ENCODE measurements at places on chromosomes 2 and 18.

DNA sequence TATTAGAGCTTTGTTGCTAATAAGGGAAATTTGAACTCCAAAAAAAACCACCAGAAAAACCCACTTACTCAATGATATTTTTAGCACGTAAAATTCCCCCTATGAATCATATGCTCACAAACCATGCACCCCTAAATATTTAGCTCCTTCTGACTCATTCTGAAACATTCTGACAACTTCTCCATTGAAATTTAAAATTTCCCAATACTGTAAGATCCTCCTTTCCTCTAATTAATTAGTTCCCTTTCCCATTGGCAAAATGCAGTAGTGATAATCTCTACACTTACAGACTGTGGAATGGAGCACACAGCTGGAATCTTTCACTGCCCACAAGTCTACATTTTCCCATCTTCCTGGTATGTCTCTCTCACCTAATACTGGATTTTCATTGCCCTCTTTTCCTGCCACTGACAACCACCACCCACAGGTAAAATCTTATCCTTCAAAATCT is 215.8 kb upstream of the ACVR2A start:
- DNase-seq: peak; percentile 6

DNA sequence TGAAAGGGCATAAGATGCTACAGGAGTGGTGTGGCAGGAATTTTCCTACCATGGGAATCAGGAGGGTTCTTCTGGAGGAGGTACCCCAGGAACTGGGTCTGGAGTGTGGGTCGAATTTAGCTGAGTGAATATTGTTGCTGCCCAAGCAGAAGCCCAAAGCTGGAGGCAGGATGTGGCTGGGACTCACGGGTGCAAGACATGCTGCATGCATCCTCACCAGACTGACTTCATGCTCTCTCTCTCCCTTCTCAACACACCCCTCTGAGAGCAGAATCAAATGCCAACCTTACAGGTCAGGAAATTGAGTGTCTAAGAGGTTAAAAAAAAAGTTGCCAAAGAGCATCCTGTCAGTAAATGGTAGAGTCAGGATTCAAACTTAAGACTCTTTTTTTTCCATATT is 78.8 kb upstream of the TTC39C start:
- DNase-seq: no peak

DNA sequence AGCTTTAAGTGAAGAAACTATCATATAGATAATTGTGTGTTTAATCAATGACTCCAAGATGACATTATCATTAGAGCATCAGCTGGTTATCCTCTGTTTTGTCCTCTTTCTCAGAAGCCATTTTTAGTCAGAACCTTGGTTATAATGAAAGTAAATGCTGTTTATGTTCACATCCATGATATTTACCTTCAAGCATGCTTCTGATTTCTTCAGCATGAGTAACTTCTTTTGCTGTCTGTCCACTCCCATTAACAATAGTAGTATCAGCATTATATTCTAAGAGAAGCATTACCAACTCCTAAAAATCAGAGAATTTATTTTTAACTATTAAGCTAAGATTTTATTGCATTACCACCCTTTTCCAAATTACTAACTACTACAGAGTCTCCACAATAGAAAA is 56.3 kb downstream of the OSBPL1A start:
- DNase-seq: no peak

- DNase-seq: no peak
Measured at GRCh38 chr2:3839476-3839875, 136.1 kb downstream of the DCDC2C start.

- no peak for DNase-seq
Measured at GRCh38 chr2:114122930-114123329, 233.0 kb downstream of the ACTR3 start.

GRCh38 chr18:6683112-6683876 is 46.2 kb upstream of the ARHGAP28 start:
- no peak for DNase-seq

Data from fibroblast of skin of left quadriceps (primary cell).